ENCODE measurements at places on chromosomes 7 and 10. TPM values are rescaled to one million over a fixed set of nuclear protein-coding genes. Genes with fewer than 3 reads are reported as not detected.

INMT gene
- total RNA-seq = 0.52 TPM

DPY19L1 gene
- 9.9 TPM for total RNA-seq

CCDC172 gene
- not detected for total RNA-seq

WDR91 gene
- 14.3 TPM for total RNA-seq

DNA2 gene
- 7.5 TPM for total RNA-seq

PODXL gene
- total RNA-seq = 0.21 TPM

PRKG1 gene
- total RNA-seq = 1.2 TPM

CHST15 gene
- total RNA-seq = 23.9 TPM

GTF2IRD1 gene
- total RNA-seq = 0.21 TPM

PI4K2A gene
- 29.0 TPM for total RNA-seq

VPS37D gene
- 0.63 TPM for total RNA-seq

LEP gene
- total RNA-seq = not detected

ACSL5 gene
- 13.3 TPM for total RNA-seq

NUTM2B gene
- total RNA-seq = 0.63 TPM

SLC18A2 gene
- total RNA-seq = 2.8 TPM

LBX1 gene
- not detected for total RNA-seq

RASA4B gene
- total RNA-seq = 9.3 TPM

PHKG1 gene
- 3.1 TPM for total RNA-seq

C10orf71 gene
- not detected for total RNA-seq

BMPR1A gene
- total RNA-seq = 3.3 TPM

BTAF1 gene
- total RNA-seq = 130 TPM

CPVL gene
- total RNA-seq = 132 TPM

RNF148 gene
- not detected for total RNA-seq

EMX2 gene
- total RNA-seq = 0.10 TPM

SRPK2 gene
- total RNA-seq = 41.9 TPM

YKT6 gene
- 39.0 TPM for total RNA-seq

PRRT4 gene
- 0.10 TPM for total RNA-seq

OR2F1 gene
- under 0.01 TPM for total RNA-seq

LIPF gene
- not detected for total RNA-seq

SPDYE11 gene
- not detected for total RNA-seq

CRHR2 gene
- total RNA-seq = not detected

HHEX gene
- total RNA-seq = 30.3 TPM

IL15RA gene
- total RNA-seq = 5.1 TPM

GHRHR gene
- total RNA-seq = not detected
